Esophagus mucosa (tissue), 1 donor: ENCODE measurements at places on chromosomes 2 and 18. TPM values are rescaled to one million over a fixed set of nuclear protein-coding genes. Genes with fewer than 3 reads are reported as not detected.

The TNS1 gene
- total RNA-seq: 27.7 TPM

The PLEK gene
- total RNA-seq: 1.00 TPM

The UGT1A10 gene
- total RNA-seq: 6.9 TPM

DNA sequence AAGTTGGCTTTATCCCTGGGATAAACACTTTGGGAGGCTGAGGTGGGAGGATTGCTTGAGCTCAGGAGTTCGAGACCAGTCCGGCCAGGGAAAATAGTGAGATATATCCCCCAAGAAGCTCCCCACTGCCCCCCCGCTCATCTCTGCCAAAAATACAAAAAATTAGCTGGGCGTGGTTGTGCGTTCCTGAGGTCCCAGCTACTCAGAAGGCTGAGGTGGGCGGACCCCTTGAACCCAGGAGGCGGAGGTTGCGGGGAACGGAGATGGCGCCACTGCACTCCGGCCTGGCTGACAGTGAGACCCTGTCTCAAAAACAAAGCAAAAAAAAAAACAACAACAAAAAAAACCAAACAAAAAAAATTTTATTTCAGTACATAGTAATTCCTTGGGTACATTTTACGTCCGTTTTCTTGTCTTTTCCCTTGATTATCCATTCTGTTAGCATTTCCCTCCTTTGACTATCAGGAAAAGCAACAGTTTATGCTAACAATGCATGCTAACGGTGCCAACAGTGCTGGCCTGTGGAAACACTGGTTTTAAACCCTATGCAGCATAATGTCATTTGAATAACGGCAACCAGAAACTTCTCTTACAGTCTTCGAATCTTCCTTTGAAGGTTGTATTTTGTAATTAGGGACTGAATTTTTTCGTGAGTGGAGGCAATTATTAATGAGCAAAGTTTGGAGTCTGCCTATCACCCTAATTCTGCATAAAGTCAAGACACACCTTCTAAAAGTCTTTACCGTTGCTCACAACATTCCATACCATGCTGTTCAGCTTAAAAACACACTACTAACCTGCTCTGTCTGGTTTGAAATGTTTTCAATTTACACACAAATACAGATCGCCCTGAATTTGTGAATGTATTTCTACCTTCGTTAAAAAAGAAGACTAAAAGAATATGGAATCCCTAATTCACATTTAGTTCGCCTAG lies 721 bp upstream of the MIB1 start:
- ATAC-seq: peak; percentile 45

The HMSD gene
- total RNA-seq: 2.0 TPM

DNA sequence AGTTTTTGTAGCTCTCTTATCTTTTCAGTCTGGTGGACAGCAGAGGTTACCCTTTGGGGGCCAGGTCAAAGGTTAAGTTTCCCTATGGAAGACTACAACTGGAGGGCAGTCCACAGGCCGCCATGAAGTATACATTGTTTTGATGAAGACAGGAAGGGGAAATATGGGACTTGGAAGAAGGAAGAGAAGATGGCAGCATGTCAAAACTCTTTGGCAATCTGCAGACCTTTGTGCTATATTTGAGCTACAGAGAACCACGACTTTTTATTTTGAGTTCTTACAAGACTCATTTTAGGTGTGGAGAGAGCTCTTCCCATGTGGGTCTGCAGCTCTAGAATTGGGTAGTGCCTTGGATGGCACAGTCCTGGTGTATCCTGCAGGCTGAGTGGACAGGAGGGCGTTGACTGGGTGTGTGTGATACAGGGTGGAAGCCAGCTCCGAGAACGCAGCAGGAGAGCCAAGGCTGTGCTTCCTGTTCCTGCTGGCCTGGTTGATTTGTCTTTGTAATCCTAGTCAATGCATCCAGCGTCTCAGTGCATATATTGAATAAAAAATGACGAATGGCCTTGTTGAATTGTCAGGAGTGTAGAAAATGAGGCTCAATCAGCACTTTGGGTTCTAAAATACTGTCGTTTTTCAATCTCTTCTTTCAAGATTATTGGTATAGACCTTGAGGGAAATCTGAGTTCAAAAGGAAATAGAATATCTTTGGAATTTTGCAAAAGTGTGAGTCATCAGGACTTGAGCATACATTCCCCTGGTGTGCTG lies 11.5 kb downstream of the ITGA6 start:
- peak; percentile 71 for ATAC-seq

- ATAC-seq: no peak
These were observed 106.2 kb downstream of the CPS1 start for GRCh38 chr2:210662560-210662959.

DNA sequence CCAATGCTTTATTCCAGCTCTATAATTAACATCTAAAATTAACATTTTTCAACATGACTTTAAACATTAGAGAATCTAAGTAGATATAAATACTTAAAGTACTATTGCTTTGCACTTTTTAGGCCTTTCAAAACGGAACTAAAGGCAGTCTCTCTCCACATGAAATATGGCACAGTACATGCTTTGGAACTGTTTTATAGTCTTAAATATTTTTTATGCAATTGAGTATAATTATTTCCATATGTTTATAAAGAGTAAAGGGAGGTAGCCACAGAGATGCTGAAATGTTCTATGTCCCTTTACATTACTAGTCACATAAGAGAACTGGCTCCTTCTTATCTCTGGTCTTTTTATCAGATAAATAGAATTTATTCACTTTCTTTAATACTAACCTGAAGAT lies 674.0 kb downstream of the PLCL1 start:
- ATAC-seq: no peak

DNA sequence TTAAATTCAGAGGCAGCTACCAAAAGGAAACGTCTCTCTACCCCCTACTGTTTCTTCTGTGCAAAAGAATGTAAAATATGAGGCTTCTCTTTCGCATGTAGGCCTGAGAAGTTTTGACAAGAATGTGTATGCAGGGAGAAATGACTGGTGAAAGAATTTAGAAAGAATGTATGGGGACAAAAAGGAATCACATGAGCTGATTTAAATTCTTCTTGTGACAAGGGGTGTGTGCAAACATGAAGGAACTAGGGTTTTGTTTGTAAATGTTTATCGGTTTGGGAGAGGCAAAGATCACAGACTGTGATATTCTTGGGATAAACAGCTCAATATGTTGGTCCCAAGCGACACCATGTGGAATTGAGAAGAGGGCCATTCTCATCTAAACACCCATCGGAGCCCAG lies 345.2 kb upstream of the VRK2 start:
- no peak for ATAC-seq

DNA sequence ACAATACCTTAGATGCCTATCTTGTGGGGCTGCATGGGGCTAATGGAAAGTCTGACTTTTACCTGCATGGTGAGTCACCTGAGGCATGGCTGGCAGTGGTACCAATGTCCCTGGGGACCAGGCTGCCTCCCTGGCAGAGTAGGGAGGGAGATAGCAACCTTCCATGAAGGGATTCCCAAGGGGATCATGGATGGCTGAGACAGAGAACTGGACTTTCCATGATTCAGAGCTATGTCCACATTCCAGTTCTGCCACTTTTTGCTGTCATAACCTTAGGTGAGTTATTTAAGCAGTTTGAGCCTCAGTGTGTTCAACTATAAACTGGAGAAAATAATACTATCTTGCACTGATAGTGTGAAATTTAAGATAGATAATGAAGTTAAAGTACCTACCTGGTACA lies 178.6 kb downstream of the SETBP1 start:
- ATAC-seq: peak; percentile 54

- no peak for ATAC-seq
These were observed 661.1 kb downstream of the BCL11A start for GRCh38 chr2:59892398-59892797.

GRCh38 chr2:217065695-217066405 lies 206.0 kb upstream of the TNP1 start:
- ATAC-seq: peak; percentile 32

DNA sequence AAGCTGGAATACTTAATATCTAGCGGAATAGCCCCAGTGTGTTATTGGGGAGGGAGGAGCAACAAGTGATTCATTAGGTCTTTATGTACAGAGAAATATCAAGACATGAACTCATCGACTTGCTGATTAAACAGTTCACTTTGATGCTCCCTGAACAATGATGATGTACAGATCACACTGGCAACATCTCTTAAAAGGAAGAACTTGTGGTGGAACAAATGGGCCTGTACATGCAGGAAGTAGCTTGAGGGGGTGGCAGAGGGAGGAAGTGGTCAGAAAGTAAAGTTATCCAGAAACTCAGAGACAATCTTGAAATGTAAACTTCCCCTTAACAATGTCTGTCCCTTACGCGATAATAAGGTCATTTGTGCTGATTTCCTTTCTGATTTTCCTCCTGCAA lies 90.5 kb downstream of the NXPH2 start:
- ATAC-seq: no peak

DNA sequence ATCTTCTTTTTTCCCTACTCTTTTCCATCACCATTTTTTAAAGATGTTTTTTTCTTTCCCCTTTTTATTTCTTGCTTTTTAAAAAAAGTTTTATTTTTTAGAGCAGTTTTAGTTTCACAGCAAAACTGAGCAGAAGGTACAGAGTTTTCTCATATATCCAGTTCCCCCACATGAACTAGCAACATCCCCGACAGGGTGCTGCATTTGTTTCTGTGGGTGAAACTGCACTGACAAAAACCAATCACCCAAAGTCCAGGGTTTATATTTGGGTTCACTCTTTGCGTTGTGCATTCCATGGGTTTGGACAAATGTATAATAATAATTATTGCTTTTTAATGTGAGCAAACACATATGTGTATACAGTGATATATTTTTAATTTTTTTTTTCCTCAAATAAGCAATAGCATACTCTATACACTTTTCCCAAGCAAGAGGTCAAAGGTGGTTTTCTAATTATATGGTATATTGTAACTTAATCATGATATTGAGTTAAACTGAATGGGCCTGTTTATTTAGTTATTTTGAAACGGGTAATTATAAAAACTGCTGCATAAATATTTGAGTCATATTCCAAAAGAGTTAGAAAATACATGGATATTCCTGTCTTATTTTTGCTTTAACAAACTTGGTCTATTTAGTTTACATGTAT lies 50.3 kb downstream of the NCK2 start:
- no peak for ATAC-seq

- ATAC-seq: no peak
These were observed 165.2 kb upstream of the FOSL2 start for GRCh38 chr2:28227498-28227897.

DNA sequence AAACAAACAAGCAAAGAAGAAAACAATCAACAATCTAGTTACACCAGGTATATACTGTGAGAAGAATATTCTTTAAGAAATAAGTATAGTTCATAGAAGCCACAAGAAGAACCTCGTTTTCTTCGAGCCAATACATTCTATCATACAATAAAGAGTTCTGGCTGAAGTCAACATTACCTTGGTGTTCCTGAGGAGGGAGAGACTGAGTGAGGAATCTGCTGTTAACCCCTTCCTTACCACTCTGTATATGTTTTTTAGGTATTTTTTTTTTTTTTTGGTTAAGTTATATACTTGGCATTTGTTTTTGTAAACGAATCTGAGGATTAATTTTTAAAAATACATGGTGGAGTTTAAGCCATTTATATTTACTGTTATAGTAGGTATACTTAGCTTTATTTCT lies 412.5 kb downstream of the NUP35 start:
- no peak for ATAC-seq

The CFAP65 gene
- not detected for total RNA-seq

GRCh38 chr18:79393181-79393634 lies 2.5 kb upstream of the NFATC1 start:
- peak; percentile 18 for ATAC-seq

The CPS1 gene
- 4.7 TPM for total RNA-seq

The RAB17 gene
- total RNA-seq: 7.8 TPM

The TMEM247 gene
- not detected for total RNA-seq

The CAPN14 gene
- 191 TPM for total RNA-seq

GRCh38 chr18:58578321-58578720 lies 50.6 kb downstream of the ALPK2 start:
- ATAC-seq: no peak

DNA sequence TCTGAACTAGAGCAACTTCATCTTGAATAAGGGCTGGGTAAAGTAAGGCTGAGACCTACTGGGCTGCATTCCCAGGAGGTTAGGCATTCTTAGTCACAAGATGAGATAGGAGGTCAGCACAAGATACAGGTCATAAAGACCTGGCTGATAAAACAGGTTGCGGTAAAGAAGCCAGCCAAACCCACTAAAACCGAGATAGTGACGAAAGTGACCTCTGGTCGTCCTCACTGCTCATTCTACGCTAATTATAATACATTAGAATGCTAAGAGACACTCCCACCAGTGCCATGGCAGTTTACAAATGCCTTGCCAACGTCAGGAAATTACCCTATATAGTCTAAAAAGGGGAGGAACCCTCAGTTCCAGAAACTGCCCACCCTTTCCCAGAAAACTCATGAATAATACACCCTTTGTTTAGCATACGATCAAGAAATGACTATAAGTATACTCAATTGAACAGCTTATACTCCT lies 109.1 kb downstream of the FIGN start:
- no peak for ATAC-seq

DNA sequence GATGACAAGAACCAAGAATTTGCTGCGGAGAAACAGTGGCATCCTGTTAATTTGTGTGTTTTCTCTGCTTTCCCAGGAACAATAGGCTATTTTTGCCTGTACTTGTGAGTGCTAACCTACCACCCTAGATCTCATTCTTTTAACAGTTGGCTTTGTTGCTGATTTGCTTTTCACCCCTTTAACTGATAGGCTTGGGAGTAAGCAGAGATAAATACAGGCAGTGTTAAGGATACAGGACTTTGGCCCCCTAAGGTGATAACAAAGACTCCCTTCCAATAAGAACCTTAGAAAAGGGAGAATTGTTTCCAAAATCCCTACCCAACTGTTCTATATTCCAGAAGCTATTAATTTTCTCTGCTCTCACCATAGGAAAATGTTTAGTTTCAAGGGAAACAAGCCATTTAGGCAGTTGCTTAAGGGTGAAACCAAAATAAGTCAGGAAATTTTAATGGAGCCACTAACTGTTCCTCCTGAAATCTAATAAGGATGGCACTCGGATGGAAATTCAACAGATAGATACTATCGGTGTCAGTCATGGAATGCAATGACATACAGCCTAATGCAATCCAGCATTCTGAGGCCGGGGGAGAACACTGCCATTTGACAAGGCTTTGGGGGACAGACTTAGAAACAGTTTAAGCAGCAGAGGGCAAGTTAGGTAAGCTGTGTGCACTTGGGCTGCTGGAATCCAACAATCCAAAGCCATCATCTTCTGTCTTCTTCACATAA lies 238.8 kb downstream of the RNF152 start:
- ATAC-seq: no peak

GRCh38 chr18:68449292-68449691 lies 265.6 kb downstream of the TMX3 start:
- no peak for ATAC-seq

The ANKRD23 gene
- total RNA-seq: 1.8 TPM

The ATG9A gene
- total RNA-seq: 29.9 TPM

- ATAC-seq: peak; percentile 43
These were observed 595 bp upstream of the HDHD2 start for GRCh38 chr18:47150824-47151366.

The UGT1A8 gene
- total RNA-seq: 0.16 TPM

DNA sequence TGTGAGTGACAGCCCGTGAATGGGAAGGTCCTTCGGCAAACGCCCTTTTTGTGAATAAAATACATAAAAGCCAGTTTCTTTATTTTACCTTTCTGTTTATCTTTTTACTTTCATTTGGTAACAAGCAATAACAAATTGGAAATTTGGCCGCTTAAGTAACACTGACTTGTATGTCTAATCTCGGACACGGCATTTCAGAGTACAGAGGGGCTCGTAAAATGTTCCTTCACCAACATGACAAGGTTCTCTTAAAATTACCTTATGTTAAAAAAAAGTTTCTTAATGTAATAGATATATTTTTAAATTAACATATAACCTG lies 558 bp upstream of the NEMP2 start:
- ATAC-seq: no peak
